ENCODE measurements at places on chromosomes 5 and 9. TPM values are rescaled to one million over a fixed set of nuclear protein-coding genes. Genes with fewer than 3 reads are reported as not detected.

- no peak for DNase-seq
These were observed 1.7 kb downstream of the UBE2QL1 start for GRCh38 chr5:6450319-6450833.

- DNase-seq, result no peak
These were observed 125.3 kb downstream of the SYK start for GRCh38 chr9:90926936-90927335.

GRCh38 chr9:91119679-91120078 is 242.0 kb downstream of the AUH start:
- DNase-seq, result no peak

DNA sequence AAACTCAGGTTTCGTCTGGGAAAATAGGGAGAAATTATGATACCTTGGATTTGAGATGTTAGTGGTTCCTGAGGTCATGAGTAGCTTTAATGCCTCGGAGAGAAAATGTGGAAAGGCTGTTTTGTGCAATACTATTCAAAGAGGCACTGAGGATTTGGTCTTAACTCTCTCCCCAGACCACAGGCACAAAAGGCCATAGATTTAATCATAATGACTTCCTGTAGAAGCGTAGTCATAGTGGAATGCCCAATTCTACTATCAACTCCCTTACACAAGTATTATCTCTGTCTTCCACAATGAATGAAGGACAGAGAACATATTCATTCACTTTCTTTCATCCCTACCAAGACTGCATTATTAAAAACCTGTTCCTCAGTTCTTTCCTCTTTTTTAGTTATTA is 153.0 kb upstream of the FTMT start:
- DNase-seq, result no peak

GRCh38 chr9:115276621-115277020 is 158.7 kb upstream of the TNC start:
- no peak for DNase-seq

Gene IFNA16
- polyA plus RNA-seq, result not detected

Gene GNAQ
- polyA plus RNA-seq, result 75.0 TPM

Gene FBXO10
- 13.3 TPM for polyA plus RNA-seq

Gene DYNC2I2
- 58.6 TPM for polyA plus RNA-seq

Gene BAAT
- 0.39 TPM for polyA plus RNA-seq

Measured in right renal pelvis (tissue), 4 donors.